ENCODE measurements at places on chromosomes 4 and X. TPM values are rescaled to one million over a fixed set of nuclear protein-coding genes. Genes with fewer than 3 reads are reported as not detected.

GRCh38 chr4:128006592-128006991 lies 41.4 kb downstream of the ABHD18 start:
- no peaks in the 10 kb centered on the region for H3K27me3 ChIP-seq
- peaks cover 6% of the 10 kb centered on the region for H3K4me1 ChIP-seq

DNA sequence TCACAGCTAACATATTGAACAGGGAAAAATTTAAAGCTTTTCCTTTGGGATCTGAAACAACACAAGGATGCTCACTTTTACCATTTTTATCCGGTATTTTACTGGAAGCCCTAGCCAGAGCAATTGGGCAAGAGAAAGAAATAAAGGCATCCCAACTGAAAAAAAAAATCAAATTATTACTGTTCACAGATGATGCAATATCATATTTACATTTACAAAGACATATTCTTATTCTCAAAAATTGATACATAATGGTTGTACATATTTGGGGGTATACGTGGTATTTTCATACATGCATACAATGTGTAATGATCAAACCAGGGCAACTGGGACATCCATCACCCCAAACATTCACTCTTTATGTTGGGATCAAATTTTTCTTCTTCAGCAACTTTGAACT lies 337.0 kb upstream of the SLC7A11 start:
- H3K36me3 ChIP-seq = no peaks in the 10 kb centered on the region
- H3K4me3 ChIP-seq = no peak overlapping the region
- H3K4me1 ChIP-seq = peaks cover 6% of the 10 kb centered on the region
- no peak for DNase-seq

XAGE1A gene
- total RNA-seq = not detected

XAGE2 gene
- total RNA-seq = not detected

DNA sequence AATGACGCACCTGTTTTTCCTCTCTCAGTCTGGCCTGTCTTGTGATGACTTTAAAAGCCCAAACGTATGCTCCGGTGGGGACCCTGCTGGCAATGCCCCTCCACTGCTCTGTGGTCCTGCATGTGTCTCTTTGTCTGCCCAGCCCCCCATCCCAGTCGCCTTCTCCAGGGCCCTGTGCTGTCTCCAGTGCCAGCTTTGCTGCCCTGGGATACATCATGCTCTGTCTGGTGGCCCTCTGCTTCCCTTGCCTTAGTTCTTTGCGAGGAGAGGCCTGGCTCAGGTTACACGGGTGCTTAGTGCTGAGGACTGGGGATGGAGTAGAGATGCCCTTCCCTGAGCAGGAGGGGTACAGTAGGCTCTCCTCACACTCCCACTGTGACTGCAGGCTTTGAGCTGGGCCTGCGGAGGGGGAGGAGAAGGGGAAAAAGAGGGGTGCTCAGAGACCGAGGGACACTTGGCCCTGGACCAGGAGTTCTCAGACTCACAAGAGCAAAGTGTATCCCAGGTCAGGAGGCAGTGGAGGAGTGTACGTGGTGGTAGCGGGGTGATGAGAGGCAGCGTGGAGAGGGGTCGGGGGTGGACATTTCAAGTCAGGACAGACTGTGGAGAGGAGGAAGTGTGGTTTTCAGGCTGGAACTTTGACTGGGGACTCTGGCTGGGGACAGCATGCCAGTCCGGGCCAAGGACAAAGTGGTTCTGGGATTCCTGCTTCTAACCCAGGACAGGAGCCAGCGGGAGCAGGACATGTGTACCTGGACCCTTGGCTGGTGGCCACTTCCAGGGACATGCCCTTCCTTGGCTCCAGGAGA lies 2.8 kb downstream of the APLN start:
- H3K4me3 ChIP-seq = no peak overlapping the region
- no peaks in the 10 kb centered on the region for H3K27me3 ChIP-seq
- no peak for DNase-seq
- H3K27ac ChIP-seq = no peak overlapping the region
- no peaks in the 10 kb centered on the region for H3K36me3 ChIP-seq

GRCh38 chrX:44891642-44892041 lies 18.7 kb downstream of the KDM6A start:
- H3K4me1 ChIP-seq = peaks cover 3% of the 10 kb centered on the region
- H3K27me3 ChIP-seq = no peaks in the 10 kb centered on the region
- no peak overlapping the region for H3K27ac ChIP-seq
- no peaks in the 10 kb centered on the region for H3K36me3 ChIP-seq
- H3K4me3 ChIP-seq = no peak overlapping the region

GRCh38 chrX:11655282-11656015 lies 10.3 kb downstream of the ARHGAP6 start:
- no peaks in the 10 kb centered on the region for H3K27me3 ChIP-seq
- H3K27ac ChIP-seq = no peak overlapping the region
- H3K36me3 ChIP-seq = no peaks in the 10 kb centered on the region
- no peak overlapping the region for H3K4me3 ChIP-seq
- no peak for DNase-seq

- no peak for DNase-seq
- H3K27me3 ChIP-seq = 0 out of 2 replicates have a peak, but pooled peaks cover 2% of the 10 kb centered on the region
- no peak overlapping the region for H3K4me3 ChIP-seq
- H3K4me1 ChIP-seq = no peaks in the 10 kb centered on the region
- H3K36me3 ChIP-seq = no peaks in the 10 kb centered on the region
Measured at GRCh38 chr4:144687466-144687865, 41.5 kb downstream of the HHIP start.

- no peak overlapping the region for H3K4me3 ChIP-seq
- no peaks in the 10 kb centered on the region for H3K36me3 ChIP-seq
- no peak for DNase-seq
- H3K27ac ChIP-seq = no peak overlapping the region
Measured at GRCh38 chr4:152455311-152455710, 80.6 kb downstream of the FBXW7 start.

DNA sequence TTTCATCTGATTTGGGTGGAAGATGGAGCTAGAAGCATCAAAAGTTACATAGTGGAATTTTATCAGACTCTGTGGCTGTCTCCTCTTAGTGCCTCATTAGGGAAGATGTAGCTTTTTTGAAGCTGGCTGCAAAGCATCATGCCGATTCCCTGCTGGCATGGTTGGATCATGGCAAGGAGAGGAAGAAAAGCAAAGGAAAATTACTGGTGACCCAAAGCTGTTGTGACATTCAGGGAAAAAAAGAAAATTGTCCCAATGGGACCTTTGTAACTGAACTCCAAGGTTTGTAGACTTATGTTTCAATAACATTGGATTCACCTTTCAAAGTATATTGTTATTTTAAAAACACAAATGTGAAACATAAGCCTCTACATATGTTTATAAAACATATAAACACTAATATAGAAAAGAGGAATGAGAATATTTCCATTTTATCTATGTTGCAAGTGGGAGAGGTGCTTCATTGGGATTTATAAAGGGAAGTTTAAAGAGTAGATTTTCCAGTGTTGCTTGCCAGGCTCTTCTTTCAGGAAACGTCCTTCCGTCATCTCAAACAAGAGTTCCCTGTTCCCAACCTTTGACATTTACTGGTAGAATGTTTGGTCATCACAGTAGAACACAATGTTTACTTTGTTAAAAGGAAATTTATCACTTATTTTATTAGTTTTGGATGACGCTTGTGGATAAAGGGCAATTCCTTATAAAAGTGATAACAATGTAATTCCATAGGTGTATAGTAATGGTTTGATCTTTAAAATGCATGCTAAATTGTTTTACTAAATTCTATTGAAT lies 190.1 kb upstream of the GPRIN3 start:
- no peak overlapping the region for H3K27ac ChIP-seq
- H3K36me3 ChIP-seq = no peaks in the 10 kb centered on the region
- no peak for DNase-seq
- H3K4me1 ChIP-seq = no peaks in the 10 kb centered on the region
- no peaks in the 10 kb centered on the region for H3K27me3 ChIP-seq

DNA sequence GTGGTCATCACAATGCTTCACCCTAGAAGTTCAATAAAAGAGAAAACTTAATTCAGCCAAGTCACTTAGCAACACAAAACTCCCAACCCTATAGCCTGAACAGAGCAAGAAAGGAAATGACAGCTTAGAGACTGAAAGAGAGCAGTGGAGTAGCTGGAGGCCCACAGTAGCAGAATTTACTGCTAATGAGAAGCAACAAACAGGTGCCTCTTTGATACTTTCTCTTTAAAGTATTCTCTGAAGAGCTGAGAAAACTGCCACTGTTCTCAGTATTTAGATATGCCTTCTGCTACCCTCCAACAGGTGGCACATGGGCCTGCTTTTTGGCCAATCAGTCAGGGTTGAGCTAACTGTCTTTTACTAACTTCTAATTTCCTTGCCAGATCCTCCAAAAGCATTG lies 240.0 kb downstream of the GPC3 start:
- no peaks in the 10 kb centered on the region for H3K36me3 ChIP-seq
- H3K4me3 ChIP-seq = no peak overlapping the region
- peak; percentile 44 for DNase-seq
- no peaks in the 10 kb centered on the region for H3K27me3 ChIP-seq
- no peaks in the 10 kb centered on the region for H3K4me1 ChIP-seq

GRCh38 chr4:52728691-52729240 lies 22.5 kb downstream of the ERVMER34-1 start:
- no peak overlapping the region for H3K27ac ChIP-seq
- no peaks in the 10 kb centered on the region for H3K36me3 ChIP-seq
- DNase-seq = no peak
- no peaks in the 10 kb centered on the region for H3K27me3 ChIP-seq
- no peaks in the 10 kb centered on the region for H3K4me1 ChIP-seq
- no peak overlapping the region for H3K4me3 ChIP-seq

DNA sequence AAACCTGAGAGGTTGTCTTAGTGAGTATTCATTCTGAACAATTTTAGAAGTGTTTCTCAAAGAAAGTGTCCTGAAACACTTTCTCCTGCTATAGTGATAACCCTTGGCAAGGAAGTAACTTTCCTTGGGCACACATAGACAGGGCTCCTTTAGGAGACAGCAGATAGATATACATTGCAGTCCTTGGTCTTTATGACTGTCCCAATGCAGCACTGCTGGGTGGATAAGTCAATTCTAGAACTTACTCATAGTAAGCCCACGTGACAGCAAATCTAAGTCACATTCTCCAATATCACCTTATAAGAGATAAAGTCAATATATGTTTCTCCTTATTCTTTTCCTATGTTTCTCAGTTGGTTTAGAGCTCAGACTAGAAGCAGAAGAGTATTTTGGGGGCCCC lies 46.7 kb downstream of the GPRASP3 start:
- H3K4me3 ChIP-seq = no peak overlapping the region
- no peaks in the 10 kb centered on the region for H3K36me3 ChIP-seq
- H3K27me3 ChIP-seq = no peaks in the 10 kb centered on the region
- no peak overlapping the region for H3K27ac ChIP-seq
- DNase-seq = no peak

FAM53A gene
- 1.5 TPM for total RNA-seq

DNA sequence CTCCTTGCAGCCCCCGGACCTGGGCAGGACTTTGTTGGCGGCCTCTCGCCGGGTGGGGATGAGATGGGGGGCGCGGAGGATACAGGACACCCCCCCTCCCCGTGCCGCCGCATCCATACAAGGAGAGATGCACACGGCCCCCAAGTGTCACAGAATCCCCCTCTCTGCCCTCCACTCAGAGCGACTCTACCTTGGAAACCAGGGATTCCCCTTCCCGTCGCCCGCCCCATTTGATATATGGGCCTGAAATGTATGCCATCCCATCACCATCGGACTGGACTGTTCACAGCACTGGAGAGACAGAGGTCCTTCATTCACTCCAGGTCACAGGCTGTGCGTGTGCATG lies 426 bp downstream of the PORCN start:
- no peak overlapping the region for H3K27ac ChIP-seq
- no peaks in the 10 kb centered on the region for H3K27me3 ChIP-seq
- no peak for DNase-seq
- peak overlapping the region; percentile 56 for H3K4me3 ChIP-seq

GRCh38 chr4:101355246-101355645 lies 7.9 kb upstream of the PPP3CA start:
- H3K4me1 ChIP-seq = peaks cover 13% of the 10 kb centered on the region
- peak; percentile 52 for DNase-seq
- no peaks in the 10 kb centered on the region for H3K27me3 ChIP-seq
- no peak overlapping the region for H3K4me3 ChIP-seq

RIPPLY1 gene
- not detected for total RNA-seq

NSDHL gene
- total RNA-seq = 23.8 TPM

- no peak overlapping the region for H3K27ac ChIP-seq
- H3K36me3 ChIP-seq = no peaks in the 10 kb centered on the region
- no peaks in the 10 kb centered on the region for H3K27me3 ChIP-seq
- no peak for DNase-seq
- H3K4me1 ChIP-seq = no peaks in the 10 kb centered on the region
Measured at GRCh38 chr4:53497487-53498244, 93.6 kb downstream of the LNX1 start.

- H3K4me1 ChIP-seq = peaks cover 13% of the 10 kb centered on the region
- H3K36me3 ChIP-seq = no peaks in the 10 kb centered on the region
- no peak overlapping the region for H3K27ac ChIP-seq
- DNase-seq = peak; percentile 76
Measured at GRCh38 chr4:145216535-145216934, 36.1 kb upstream of the OTUD4 start.

TEX11 gene
- not detected for total RNA-seq

HERC3 gene
- 8.5 TPM for total RNA-seq
